ENCODE measurements at places on chromosomes 11 and 22. TPM values are rescaled to one million over a fixed set of nuclear protein-coding genes. Genes with fewer than 3 reads are reported as not detected.

The HEPHL1 gene
- total RNA-seq: 0.14 TPM

The MTFP1 gene
- 6.7 TPM for total RNA-seq

The TPBGL gene
- not detected for total RNA-seq

The HBG2 gene
- not detected for total RNA-seq

The SCUBE2 gene
- 4.4 TPM for total RNA-seq

The NCAM1 gene
- 0.28 TPM for total RNA-seq

The APOL5 gene
- not detected for total RNA-seq

The OR4D5 gene
- total RNA-seq: not detected

The SF1 gene
- 49.1 TPM for total RNA-seq

The PCSK7 gene
- total RNA-seq: 41.4 TPM

The C11orf87 gene
- not detected for total RNA-seq

The OLFML1 gene
- total RNA-seq: 3.1 TPM

The HMGXB4 gene
- total RNA-seq: 16.5 TPM

The SOX10 gene
- total RNA-seq: not detected

The BEST1 gene
- 7.3 TPM for total RNA-seq

The PNPLA3 gene
- 4.5 TPM for total RNA-seq

The OR51L1 gene
- total RNA-seq: under 0.01 TPM

The TMEM45B gene
- total RNA-seq: not detected

The ACR gene
- not detected for total RNA-seq

The CECR2 gene
- under 0.01 TPM for total RNA-seq

The GALNT18 gene
- 3.7 TPM for total RNA-seq

The MPEG1 gene
- not detected for total RNA-seq

The LPXN gene
- 8.1 TPM for total RNA-seq

The TMEM121B gene
- total RNA-seq: under 0.01 TPM

The TYR gene
- total RNA-seq: not detected

The NAA40 gene
- total RNA-seq: 9.2 TPM

The NUMA1 gene
- 153 TPM for total RNA-seq

The SIK2 gene
- 9.7 TPM for total RNA-seq

The TRABD gene
- 19.5 TPM for total RNA-seq

The ELFN2 gene
- 0.37 TPM for total RNA-seq
